ENCODE measurements at places on chromosomes 16 and 17.

- no peak for DNase-seq
These were observed 11.9 kb downstream of the SNX29 start for GRCh38 chr16:11988258-11988978.

DNA sequence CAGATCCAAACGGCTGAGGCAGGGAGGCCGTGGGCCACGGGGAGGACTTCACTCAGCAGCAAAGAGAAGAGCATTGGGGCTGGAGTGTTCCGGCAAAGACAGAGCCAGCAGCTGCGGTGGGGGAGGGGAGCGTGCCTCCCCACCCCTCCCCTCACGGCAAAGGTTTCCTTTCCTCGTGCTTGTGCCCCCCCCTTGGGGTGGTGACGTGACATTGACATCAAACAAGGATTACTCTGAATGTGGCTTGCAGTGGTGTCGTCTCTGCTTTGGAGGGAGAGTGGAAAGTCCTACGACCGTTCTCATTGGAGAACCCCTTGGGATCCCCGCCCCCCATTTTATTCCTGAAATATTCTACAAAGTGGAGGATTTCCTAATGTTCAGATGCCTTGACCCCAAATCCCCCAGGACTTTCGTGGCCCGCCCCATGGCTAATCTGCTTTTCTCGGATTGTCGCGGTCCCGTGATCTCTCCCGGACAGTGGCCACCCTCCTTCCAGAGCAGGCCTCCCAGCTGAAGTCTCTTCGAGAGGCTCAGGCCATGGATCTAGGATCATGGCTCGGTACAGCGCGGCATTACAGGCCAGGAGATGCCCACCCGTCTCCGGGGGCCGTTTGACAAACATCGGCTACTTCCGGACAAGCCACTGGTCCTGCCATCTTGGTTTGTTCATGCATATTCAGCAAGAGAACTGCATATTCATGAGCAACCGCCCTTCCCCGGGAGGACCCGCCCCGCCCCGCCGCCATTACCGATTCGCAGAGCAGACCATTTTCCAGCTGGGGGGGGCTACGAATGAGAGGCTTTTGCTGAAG is 705 bp upstream of the POLR2A start:
- DNase-seq: peak; percentile 67

- no peak for DNase-seq
These were observed 241.5 kb downstream of the MAF start for GRCh38 chr16:79359082-79359481.

DNA sequence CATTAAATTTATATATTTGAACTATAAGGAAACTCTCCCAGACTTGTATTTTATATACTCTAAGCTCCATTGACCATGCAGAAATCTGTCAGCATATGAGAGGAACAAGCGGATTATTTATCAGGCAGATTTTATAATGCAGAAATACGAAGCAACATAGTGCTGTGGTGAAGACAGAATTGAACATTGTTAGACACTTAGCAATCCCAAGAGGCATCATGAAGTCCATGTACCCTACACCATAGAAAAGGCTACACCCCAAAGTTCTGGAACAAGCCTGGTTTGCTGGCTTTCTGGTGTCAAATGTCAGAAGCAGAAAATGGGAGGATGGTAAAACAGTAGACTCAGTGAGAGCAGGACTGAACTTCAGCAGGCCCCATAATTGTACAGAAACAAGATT is 241.1 kb downstream of the PRKCA start:
- no peak for DNase-seq

DNA sequence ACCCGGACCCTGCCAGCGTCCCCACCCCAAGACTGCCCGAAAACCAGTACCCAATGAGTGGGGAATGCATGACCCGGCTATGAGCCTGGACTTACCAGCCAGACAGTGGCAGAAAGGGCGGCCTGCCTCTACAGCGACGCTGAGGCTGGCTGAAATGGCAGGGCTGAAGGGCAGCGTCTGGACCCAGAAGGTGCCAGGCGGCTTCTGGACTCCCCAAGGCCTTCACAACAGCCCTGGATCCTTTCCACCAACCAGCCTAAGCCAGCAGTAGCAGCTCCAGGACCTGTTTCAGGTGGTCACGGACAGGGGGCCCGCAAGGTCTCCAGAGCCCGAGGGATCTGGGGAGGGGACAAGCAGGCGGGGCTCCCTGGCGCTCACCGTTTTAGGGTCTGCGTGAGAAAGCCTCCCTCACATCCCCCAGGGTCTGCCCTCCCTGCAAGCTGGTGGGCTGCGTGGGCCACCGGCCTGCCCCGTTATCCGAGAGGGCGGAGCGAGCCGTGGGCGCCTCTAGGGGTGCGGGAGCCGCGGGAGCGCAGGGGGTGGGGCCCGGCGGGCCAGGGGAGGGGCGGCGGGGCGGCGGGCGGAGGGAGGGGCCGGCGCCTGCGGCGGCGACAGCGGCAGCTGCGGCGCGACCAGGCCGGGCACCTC is at the start of gene RIPOR1:
RIPOR1 (plus strand) TSS at position 608 of the 648 bp plus-strand sequence. CDS start 9,618 bp downstream, outside the sequence.
- no peak for DNase-seq
